ENCODE measurements at places on chromosomes 12 and 14.

DNA sequence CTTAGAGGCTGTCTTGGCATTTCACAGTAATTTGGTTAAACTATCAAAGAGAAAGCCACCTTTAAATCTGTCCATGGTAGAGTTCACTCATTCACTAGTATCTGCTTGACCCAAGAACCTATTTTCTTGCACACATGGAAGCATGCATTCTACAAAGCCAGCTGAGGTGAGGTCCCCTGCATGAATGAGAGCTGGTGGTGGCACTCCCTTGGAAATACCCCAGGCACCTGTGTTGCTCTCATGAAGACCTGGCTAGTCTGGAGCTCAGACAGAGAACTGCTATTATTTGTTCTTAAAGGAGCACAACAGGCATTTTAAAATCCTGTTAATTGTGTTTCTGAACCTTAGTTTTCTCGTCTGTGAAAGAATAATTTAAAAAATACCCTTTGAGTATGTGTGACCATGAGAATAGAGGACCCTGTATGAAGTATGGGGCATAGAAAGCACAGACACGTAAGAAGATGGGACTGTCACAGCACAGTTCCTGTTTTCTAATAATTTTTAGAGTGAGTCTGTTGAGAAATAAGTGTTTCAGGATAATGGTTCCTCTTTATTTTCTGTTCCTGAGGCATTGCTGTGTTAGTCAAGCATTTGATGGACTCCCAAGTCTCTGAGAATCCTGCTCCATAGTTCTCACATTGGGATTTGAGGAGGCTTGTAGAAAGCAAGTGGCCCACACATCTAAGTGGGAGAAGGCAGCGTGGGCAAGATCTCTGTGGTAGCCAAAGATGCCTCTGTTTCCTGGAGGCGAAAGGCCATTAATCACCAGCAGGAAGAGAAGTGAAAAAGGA lies 10.9 kb downstream of the RGS6 start:
- DNase-seq, result no peak

DNA sequence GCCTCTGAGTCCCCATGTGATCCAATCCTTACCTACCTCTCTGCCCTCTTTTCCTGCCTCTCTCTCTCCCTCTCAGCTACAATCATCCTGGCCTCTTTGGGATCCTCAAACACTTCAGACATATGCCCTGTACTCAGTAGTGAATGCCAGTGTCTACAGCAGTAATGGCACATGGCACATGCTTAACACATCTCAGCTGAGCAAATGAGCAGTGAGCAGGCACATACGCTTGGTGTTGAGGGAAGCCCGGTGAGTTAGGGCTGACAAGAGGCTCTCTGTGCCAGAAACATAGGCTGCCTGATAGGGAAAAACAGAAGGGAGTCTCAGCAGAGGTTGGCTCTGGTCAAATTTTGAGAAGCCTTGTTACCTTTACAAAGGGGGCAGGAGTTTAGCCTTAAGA lies 409.1 kb downstream of the TMEM132D start:
- DNase-seq, result no peak

DNA sequence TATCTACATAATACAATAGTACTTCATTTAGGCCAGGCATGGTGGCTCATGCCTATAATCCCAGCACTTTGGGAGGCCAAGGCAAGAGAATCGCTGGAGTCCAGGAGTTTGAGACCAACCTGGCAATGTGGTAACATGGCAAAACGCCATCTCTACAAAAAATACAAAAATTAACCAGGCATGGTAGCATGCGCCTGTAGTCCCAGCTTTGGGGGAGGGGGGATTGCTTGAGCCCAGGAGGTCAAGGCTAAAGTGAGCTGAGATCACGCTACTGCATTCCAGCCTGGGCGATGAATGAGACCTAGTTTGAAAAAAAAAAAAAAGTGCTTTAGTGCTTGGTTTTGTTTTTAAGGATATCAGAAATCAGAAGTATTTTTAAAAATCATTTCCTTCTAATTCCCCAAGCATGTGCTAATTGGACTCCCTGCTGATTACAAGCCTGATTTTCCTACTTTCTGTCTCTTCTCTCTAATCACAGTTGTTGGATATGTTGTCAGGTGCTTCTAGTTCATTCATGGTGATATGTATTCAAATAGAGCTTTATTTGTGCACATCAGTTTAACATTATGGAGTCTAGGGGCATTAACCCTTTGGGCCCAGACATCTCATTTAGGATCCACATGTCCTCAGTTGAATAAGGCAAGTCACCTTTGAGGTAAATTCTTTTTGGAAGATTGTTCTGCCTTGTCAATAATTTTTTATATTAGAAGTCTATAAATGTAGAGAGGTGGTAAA lies 7.0 kb upstream of the KRAS start:
- no peak for DNase-seq

DNA sequence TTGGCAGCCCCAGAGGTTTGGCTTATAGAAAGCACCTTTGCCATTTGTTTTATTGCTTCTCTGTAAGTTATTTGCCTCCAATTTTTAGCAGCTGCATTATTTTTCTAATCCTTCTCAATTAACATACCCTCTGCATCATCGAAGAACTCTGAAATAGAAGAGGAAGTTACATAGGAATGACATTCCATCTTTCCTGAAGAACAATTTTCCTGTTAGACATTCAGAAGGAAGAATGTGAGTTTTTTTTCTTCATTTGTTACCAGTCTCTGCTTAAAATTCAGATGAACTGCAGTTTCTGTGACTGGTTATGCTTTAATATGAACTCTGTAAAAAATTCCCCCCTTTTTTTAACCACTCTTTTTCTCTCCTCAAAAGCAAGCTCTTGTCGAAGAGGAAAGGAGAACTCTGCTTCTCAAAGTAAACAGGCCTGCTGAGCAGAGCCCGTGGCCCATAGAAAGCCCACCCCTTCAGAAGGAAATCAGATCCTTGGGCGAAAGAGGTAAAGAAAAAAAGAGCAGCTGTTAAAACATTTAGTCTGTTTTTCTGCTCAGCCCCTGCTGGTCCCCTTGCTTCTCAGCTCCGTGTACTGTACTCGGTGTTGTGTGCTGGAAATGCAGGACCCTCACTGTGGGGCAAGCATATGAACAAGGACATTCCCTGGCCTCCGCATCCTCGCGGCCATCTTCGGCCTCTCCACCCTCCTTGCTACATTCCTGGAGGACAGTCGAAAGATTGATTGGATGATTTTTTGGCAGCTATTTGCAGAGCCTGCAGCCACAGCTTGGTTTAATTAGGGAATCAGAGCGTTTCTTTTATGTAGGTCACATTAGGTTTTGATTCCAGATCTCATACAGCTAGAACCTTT lies 164.4 kb upstream of the LRIG3 start:
- DNase-seq, result peak; percentile 57

- DNase-seq, result no peak
Measured at GRCh38 chr12:14993537-14994266, 20.9 kb downstream of the PDE6H start.

GRCh38 chr14:81797315-81797714 lies 263.7 kb upstream of the SEL1L start:
- no peak for DNase-seq

- DNase-seq, result no peak
Measured at GRCh38 chr14:52977798-52978197, 26.9 kb upstream of the FERMT2 start.

- DNase-seq, result no peak
Measured at GRCh38 chr14:94656043-94656442, 43.9 kb downstream of the SERPINA3 start.

GRCh38 chr14:92466059-92466458 lies 47.5 kb upstream of the RIN3 start:
- DNase-seq, result no peak

DNA sequence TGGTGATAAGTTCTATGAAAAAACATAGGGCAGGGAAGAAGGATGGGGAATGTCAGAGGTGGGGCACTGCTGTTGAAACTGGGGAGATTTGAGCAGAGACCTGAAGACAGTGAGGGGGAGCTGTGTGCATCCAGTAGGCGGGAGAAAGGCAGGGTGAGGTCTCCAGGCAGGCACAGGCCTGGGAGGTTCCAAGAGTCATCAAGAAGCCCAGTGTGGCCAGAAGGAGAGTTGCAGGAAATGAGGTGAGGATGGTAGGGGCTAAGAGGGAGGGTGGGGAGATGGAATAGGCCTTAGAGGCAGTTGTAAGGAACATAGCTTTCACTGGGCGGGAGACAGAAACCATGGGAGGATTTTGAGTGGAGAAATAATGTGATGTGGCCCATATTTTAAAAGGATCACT lies 341.8 kb downstream of the GLT1D1 start:
- DNase-seq, result no peak

- DNase-seq, result peak; percentile 71
Measured at GRCh38 chr12:111757361-111758119, 9.2 kb upstream of the ALDH2 start.

GRCh38 chr14:93059917-93060545 lies 55.7 kb downstream of the ITPK1 start:
- peak; percentile 80 for DNase-seq

GRCh38 chr14:45298423-45299117 lies 45.6 kb upstream of the MIS18BP1 start:
- no peak for DNase-seq

DNA sequence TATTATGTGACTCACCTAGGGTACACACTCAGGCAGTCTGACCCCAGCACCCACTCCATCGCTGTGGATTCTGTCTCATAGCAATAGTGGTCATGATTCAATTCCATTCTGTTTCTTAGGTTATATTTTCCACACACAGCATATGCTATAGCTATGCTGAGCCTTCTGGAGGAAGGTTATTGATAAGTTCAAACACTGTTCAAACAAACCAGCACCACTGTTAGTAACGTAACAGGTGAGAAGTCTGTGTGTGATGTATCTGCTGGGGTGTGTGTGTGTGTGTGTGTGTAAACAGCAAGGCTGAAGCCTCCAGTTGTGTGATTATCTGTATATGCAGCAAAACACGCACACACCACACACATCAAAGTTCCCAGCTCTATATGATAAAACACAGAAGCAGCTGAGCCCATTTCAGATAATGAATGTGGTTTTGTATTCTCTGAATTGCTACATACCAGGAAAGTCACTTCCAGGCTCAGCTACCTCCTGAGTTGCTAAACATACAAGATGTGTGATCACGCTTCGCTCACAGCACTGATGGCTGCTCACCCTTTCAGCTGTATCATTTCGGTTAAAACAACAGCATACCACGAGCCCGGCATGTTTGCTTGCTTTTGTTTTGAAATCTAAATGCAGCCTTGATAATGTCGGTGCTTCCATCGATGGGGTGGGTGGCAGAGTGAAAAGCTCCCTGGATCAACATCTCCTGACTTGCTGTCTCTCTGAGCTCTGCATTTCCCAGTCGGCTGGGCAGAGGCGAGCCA lies 6.8 kb upstream of the SYNE3 start:
- no peak for DNase-seq

- DNase-seq, result no peak
Measured at GRCh38 chr12:44942714-44943113, 66.6 kb upstream of the NELL2 start.

DNA sequence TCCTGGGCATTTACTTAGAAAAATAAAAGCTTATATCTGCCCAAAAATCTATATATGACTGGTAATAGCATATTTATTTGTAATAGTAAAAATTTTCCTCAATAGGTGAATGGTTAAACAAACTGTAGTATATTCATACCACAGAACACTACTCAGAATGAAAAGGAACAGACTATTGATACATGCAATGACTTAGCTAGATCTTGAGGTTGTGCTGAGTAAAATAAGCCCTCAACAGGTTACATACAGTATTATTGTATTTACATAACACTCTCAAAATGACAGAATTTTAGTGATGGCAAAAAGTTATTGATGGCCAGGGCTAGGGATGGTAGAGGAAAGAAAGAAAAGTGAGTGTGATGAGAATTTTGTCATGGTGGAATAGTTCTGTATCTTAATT lies 178.4 kb downstream of the BMP4 start:
- no peak for DNase-seq

GRCh38 chr12:132631666-132632065 lies 13.1 kb downstream of the P2RX2 start:
- DNase-seq, result no peak

- DNase-seq, result no peak
Measured at GRCh38 chr14:94918896-94919295, 149.0 kb upstream of the GSC start.

DNA sequence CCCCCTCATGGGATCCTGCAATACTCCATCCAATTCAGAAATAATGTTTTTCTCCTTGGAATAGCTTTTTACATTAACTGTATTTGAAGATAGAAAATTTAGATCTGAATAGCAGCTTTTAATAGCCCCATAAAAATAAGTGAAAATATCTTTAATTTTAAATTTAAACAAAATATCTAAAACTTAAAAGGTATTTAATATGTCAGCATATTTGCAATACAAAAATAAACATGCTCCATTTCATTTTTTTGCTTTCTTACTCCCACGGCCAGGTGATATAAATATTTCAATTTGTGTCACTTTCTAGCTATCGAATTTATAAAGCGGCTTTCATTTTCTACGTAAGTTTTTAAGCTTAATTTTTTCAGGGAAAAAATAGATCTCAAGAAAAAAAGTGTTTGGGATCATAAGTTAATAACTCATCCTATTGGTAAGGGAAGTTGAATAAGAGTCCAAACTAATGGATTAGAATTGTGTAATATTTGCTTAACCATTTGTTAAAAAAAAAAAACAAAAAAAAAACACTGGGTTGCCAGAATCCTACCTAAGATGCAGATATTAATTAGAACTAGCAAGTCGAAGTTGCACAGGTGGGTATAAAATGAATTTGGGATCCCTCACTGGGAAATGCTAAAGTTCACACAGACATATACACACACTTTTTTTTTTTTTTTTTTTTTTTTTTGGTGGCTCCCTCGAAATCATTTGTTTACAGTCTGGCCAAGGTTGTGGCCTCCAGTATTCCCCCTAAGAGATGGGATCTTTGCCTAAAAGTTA lies 47.6 kb downstream of the PPP2R5C start:
- no peak for DNase-seq

DNA sequence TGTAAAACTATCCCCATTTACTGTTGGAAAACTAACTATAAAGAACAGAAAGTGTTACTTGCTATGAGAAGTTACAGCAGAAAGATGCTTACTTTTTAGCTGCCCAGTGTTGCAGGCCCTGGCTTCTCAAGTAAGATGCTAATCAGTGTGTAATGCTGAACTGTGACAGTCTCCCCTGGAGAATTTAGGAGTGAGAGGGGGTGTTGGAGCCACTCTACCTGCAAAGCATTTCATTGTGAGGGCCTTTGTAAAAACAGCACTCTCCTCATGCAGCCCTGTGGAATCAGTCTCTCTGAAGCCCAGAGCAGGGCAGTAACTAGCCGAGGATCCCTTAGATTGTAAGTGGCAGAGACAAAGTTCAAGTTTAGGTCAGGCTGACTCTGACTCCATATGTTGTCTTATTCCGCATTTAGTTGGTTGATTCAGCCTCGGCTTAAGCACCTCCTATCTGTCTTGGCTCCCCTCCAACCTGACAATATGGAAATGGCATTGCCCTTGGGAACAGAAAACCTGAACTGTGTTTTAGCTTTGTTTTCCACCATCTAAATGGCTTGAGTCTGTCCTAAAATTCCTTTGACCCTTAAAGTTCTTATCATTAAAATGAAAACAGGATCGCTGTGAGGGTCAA lies 141.3 kb downstream of the PRKCH start:
- no peak for DNase-seq
